ENCODE measurements at places on chromosomes 2 and 18.

DNA sequence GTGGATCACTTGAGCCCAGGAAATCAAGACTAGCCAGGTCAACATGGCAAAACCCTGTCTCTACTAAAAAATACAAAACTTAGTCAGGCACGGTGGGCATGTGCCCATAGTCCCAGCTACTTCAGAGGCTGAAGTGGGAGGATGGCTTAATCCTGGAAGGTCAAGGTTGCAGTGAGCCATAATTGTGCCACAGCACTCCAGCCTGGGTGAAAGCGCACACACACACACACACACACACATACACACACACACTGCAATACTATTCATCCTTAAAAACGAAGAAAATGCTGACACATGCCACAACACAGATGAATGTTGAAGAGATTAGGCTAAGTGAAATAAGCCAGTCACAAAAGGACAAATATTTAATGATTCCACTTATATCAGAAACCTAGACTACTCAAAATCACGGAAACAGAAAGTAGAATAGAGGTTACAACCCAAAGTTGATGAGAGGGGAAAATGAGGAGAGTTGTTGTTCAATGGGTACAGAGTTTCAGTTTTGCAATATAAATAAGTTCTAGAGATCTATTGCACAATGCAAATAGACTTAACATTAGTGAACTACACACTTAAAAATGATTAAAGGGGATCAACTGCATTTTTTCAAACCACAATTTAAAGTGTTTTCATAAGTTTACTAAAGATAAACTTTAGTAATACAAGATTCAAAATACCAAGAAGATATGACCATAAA is 114.5 kb downstream of the USP34 start:
- peak; percentile 18 for DNase-seq

GRCh38 chr2:74504591-74504990 is 2.9 kb downstream of the PCGF1 start:
- no peak for DNase-seq

GRCh38 chr2:46087492-46087891 is 209.7 kb upstream of the EPAS1 start:
- no peak for DNase-seq

DNA sequence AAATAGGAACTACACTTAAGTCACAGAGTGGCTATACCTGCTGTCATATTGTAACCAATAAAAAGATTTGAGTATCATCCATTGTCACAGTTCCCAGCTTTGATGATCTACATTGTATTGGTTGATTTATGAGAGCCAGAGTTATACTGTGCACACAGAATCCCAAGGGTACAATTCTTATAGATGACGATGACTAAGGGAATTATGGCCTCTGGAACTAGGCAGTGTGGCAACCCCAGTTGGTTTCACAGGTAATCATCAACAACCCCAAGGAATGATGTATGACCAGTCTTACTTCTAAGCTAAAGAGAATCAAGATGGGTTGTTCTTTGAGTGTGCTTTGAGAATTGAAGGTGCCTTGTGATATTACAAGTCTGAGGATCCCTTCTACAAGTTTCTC is 217.3 kb downstream of the ETAA1 start:
- no peak for DNase-seq

GRCh38 chr18:51082571-51083267 is 52.7 kb downstream of the SMAD4 start:
- no peak for DNase-seq

Measured in GM03348 (cell line).